ENCODE measurements at places on chromosomes 4 and X.
A peak's percentile ranks its signal among the peaks of the same experiment; 100 is the strongest.

DNA sequence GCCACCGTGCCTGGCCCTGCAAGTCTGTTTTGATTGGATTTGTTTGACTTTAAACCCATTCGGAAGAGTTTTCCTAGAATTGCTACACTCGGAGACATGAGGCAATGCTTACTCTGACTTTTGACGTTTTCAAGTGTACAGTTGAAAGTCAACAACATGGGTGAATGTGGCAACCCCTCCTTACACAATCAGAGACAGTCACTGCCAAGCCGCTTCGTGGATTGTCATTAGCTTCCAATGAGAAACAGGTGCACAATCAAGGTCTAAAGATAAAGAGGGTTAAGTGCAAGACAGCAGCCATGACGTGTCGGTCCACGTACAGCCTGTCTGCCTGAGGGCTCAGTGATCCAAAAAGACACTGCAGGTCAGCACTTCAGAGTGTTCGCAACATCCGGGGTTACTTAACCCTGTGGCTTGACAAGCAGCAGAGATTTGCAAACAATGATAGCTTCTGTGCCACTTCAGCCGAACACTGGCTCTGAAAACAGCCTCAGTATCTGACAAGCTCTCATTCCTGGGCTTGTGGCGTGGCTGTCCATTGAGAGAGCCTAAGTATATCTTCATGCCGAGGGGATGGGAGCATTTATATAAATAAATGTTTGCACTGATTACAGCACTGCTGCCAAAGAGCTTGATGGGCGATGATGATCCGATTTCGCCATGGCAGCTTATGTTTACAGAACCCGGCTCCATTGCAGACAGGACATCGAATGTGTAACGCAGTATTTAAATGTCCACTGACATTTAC, 180.0 kb downstream of the DHRSX start:
- DNase-seq: no peak

GRCh38 chrX:78105944-78106650, 2.0 kb downstream of the PGK1 start:
- peak; percentile 69 for DNase-seq

GRCh38 chrX:117989512-117989911, 127.1 kb downstream of the KLHL13 start:
- DNase-seq: no peak

- DNase-seq: no peak
These were observed 215.6 kb downstream of the GRIA3 start for GRCh38 chrX:123399709-123400108.

- DNase-seq: no peak
These were observed 4.6 kb upstream of the LUZP4 start for GRCh38 chrX:115284877-115285276.

DNA sequence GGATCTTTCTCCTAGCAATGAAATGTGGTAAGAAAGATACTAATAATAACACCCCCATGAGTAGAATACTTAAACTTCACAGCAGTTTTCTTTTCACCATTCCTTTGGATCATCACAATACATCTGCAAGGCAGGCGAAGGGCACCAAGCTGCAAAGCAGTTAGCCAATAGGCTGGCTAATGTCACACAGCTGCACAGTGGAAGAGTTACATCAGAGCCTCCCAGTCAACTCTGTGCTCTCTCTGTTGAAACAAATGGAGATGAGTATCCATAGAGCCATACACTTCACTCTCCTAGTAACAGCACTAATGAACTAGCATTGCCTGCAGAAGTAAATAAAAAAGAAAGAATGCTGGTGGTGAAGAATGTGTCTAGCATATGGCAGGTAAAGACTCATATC, 139.0 kb downstream of the ATG4A start:
- no peak for DNase-seq

- no peak for DNase-seq
These were observed 36.4 kb upstream of the BMPR1B start for GRCh38 chr4:94721310-94721709.

- no peak for DNase-seq
These were observed 1365.8 kb upstream of the DIAPH2 start for GRCh38 chrX:95318882-95319281.

DNA sequence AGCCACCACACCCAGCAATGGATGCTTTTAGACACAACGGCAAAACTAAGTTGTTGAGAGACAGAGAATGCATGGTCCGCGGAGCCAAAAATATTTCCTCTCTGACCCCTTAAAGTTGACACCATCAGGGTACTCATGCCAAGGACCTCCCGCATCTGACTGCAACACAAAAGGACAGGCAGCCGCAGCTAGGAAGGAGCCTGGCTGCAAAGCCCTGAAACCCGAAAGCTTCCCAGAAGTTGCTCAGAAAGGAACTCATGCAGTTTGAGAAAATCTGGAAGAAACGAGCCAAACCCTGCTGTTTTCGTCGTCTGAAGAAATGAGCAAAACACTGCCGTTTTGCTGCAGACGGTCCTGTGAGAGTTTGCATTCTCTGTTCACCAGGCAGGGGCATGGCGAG, 16.5 kb downstream of the DHRSX start:
- no peak for DNase-seq

DNA sequence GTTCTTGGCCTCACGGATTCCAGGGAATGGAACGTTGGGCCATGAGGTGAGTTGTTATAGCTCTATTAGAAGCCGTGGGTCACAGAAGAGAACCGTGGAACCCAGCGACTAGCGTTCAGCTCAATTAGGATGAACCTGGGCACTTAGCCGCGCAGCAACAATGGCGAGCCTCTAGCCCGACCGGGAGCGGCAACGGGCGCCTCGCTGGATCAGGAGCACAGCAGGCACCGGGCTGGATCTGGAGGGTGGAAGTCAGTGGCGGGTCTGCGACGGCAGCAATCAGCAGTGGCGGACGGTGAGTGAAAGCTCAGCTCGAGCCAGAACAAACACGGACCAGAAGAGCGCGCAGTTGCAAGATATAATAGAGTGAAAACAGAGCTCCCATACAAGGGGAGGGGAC, 34.2 kb downstream of the AGA start:
- no peak for DNase-seq

DNA sequence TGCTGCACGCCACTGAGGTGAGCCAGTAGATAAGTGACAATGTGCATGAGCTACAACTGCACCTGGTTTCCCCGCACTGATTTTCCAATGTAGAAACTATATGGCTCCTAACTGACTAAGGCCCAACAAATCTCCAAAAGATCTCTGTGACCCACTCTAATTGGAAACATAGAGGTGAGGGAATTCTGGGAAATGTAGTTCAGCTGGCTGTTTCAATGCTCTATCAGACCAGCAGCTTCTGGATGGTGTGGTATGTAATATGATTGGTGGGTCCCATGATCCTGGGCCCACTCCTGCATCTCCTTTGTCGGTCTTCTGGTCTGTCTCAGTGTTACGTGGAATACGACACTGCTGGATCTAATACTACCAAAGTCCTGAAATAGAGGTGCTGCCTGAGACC, 18.6 kb downstream of the CCDC160 start:
- no peak for DNase-seq

- DNase-seq: peak; percentile 92
These were observed 26.8 kb upstream of the BOD1L1 start for GRCh38 chr4:13654162-13654797.

- no peak for DNase-seq
These were observed 49.3 kb upstream of the EPGN start for GRCh38 chr4:74258963-74259362.

- DNase-seq: no peak
These were observed 811 bp downstream of the SRD5A3 start for GRCh38 chr4:55346851-55347255.

GRCh38 chr4:128279624-128280225, 7.9 kb downstream of the PGRMC2 start:
- DNase-seq: no peak

- DNase-seq: no peak
These were observed 34.7 kb downstream of the CRMP1 start for GRCh38 chr4:5858020-5858769.

DNA sequence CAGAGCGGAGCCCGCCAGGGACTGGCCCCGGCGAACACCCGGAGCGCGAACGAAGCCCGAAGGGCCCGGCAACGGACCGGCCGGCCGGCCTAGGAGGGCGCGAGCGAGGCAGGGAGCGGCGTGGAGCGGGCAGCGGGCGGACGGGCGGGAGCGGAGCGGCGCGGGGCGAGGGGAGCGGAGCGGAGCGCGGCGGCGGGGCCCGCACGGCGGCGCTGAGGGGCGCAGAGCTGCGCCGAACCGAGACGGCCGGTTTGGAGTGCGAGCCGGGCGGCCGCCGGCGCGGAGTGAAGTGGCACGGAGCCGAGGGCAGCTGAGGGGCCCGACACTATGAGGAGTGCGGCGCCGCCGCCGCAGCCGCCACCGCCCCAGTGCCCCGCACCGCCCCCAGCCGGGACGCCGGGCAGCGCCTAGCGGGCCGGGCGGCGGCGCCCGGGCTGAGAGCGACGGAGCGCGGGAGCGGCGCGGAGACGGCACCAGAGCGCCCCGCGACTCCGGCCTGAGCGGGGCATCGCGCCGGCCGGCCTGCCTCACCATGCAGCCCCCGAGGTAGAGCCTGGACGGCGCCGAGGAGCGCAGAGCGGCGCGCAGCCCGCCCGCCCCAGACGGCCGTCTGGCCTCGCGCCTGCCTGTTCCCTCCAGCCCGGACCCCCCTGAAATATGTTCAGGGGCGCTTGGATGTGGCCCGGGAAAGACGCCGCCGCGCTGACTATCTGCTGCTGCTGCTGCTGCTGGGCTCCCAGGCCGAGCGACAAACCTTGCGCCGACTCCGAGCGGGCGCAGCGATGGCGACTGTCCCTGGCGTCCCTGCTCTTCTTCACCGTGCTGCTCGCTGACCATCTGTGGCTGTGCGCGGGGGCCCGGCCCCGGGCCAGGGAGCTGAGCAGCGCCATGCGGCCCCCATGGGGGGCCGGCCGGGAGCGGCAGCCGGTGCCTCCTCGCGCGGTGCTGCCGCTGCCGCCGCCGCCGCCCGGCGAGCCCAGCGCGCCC, 793 bp downstream of the NALF2 start:
- DNase-seq: no peak

DNA sequence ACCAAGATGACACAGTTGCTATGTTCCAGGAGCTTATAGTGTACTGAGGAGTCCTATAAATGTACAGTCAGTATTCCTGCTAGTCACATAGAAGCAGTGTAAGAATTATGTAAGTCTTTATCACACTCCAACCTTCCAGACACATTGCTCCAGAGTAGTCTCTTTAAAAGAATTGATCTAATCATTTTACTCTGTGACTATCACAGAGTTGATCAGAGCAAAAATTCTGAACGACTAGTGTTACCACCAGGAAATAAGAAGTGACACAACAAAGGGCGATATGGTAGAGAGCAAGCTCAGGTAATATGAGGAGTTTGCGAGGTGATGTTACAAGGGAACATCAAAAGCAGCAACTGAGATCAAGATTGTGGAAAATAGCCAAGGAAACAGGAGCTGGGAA, 9.0 kb upstream of the HPF1 start:
- DNase-seq: no peak

DNA sequence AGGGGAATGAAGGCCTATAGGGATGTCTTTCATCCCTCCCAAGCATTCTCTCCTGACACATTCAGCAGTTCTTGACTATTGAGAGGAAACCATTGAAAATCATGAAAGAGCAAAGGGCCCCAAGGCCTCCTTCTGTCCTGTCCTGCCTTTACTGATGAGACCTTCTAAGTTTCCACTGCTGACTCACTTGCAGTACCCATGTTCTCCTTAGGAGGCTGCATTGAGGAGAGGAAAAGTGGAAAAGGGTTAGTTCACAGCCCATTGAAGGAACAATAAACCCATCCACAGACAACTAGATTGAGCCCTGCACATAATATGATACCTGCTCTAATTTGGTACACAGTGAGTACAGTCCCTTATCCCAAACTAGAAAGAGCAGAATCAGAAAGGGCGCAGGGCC, 115.1 kb upstream of the PNPLA4 start:
- DNase-seq: no peak

DNA sequence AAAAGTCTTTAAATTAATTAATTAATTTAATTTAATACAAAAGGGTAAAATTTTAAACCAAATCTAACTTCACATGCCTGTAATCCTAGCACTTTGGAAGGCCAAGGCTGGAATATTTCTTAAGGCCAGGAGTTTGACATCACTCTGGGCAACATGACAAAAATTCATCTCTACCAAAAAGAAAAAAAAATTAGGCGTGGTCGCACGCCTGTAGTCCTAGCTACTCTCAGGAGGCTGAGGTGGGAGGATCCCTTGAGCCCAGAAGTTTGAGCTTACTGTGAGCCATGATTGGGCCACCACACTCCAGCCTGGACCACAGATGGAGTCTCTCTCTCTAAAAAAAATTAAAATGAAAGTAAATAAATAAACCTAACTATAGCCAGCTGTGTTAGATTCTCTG, 39.2 kb upstream of the ANTXR2 start:
- no peak for DNase-seq

- DNase-seq: no peak
These were observed 21.5 kb downstream of the FRMPD3 start for GRCh38 chrX:107470971-107471370.

DNA sequence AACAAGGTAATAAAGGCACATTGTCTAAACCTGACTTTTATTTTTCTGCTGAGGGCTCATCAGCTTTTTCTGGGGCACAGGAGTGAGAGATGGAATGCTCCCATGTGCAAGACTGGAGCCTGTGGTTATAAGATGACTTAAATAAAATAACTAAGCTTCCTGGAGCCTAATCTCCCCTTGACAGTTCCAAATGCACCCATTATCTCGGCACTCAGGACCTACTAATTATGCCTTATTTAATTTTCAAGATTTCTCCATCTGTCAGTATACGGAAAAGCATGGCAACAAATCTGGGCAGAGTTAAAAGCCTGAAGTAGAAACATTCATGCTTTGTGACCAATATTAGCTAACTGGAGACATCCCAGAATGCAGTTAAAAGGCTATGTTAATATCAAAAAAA, 416.7 kb upstream of the TEX13C start:
- no peak for DNase-seq

- no peak for DNase-seq
These were observed 155.8 kb downstream of the NWD2 start for GRCh38 chr4:37400241-37400881.

- DNase-seq: no peak
These were observed 30.8 kb downstream of the NR0B1 start for GRCh38 chrX:30278365-30278764.

GRCh38 chrX:67961516-67961915, 417.7 kb downstream of the AR start:
- DNase-seq: no peak

GRCh38 chrX:4570151-4570550, 856.7 kb upstream of the PRKX start:
- DNase-seq: no peak

- no peak for DNase-seq
These were observed 3.3 kb downstream of the HTT start for GRCh38 chr4:3077796-3078195.

DNA sequence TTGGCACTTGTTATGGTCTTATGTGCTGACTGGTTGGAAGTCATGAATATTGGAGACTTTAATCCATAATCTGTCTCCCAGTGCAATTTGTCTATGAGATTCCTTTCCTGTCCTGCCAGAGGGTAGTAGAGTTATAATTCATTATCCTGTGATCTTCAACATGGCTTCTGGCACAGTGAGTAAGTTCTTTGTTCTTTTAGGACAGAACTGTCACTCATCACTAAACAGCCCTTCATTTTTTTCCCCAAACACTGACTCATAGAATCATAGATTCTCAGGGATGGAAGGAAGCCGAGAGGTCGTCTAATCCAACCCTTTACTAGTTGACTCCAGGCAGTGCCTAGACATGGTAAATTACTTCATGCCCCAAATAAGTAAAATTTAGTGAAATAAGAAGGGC, 78.4 kb downstream of the LUZP4 start:
- DNase-seq: no peak

- no peak for DNase-seq
These were observed 749.4 kb downstream of the ARAP2 start for GRCh38 chr4:35494955-35495354.

All from activated effector memory CD4-positive, alpha-beta T cell treated with anti-CD3 and anti-CD28 coated beads, Interleukin-2, amount 50 U/mL, for 16 hours (primary cell).